ENCODE measurements at places on chromosomes 3 and 15. TPM values are rescaled to one million over a fixed set of nuclear protein-coding genes. Genes with fewer than 3 reads are reported as not detected.

ZNF106 gene
- 38.2 TPM for total RNA-seq

KIF7 gene
- 13.8 TPM for total RNA-seq

FETUB gene
- total RNA-seq: not detected

GP9 gene
- total RNA-seq: not detected

PLA2G4E gene
- not detected for total RNA-seq

DNAH1 gene
- 1.2 TPM for total RNA-seq

CPNE9 gene
- total RNA-seq: not detected

FSD2 gene
- not detected for total RNA-seq

RASGRP1 gene
- total RNA-seq: 1.2 TPM

COL6A5 gene
- not detected for total RNA-seq

UACA gene
- 33.1 TPM for total RNA-seq

ZNF774 gene
- 0.09 TPM for total RNA-seq

SCAP gene
- 67.1 TPM for total RNA-seq

All from pericardium fibroblast (primary cell).